NCI-H69 (cell line): ENCODE measurements at places on chromosomes 16 and 17.

DNA sequence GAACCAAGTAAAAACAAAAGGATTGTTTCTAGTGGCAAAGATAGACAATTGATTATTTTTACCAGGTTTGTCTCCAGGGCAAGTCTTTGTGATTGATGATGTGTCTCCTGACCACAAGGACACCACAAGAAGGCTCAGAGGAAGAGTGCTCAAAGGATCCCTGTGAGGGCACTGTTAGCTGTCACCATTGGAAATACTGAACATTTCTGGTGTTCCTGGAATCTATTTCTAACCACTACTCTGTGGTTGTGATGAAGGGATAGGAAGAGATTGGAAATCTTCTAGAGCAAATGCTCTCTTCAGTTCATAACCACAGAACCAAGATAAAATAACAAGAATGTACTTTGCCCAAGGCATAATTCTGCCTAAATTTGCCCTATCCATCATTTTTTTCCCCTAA is 15.3 kb downstream of the RNF43 start:
- DNase-seq, result no peak

GRCh38 chr16:57204675-57205074 is 18.5 kb downstream of the RSPRY1 start:
- no peak for DNase-seq

- DNase-seq, result no peak
These were observed 231.2 kb downstream of the FOXL1 start for GRCh38 chr16:86809458-86809955.

GRCh38 chr17:5581655-5582054 is 2.7 kb downstream of the NLRP1 start:
- peak; percentile 0 for DNase-seq

DNA sequence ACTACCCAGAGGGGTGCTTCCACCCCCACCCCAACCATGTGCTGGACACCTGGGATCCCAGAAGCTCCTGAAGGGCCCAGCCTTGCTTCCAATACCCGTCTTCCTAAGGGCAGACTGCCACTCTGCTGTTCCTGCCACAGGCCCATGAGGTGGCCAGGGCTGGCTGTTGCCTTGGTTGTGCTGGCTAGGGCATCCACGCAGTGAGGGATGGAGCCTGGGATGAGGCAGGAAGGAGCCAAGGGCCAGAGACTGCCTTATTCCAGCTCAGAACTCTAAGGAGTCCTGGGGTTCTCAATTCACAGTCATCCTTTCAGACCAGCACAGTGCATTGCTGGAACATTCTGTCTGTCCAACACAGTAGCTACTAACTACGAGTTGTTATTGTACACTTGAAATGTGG is 37.8 kb downstream of the BCO1 start:
- DNase-seq, result no peak

DNA sequence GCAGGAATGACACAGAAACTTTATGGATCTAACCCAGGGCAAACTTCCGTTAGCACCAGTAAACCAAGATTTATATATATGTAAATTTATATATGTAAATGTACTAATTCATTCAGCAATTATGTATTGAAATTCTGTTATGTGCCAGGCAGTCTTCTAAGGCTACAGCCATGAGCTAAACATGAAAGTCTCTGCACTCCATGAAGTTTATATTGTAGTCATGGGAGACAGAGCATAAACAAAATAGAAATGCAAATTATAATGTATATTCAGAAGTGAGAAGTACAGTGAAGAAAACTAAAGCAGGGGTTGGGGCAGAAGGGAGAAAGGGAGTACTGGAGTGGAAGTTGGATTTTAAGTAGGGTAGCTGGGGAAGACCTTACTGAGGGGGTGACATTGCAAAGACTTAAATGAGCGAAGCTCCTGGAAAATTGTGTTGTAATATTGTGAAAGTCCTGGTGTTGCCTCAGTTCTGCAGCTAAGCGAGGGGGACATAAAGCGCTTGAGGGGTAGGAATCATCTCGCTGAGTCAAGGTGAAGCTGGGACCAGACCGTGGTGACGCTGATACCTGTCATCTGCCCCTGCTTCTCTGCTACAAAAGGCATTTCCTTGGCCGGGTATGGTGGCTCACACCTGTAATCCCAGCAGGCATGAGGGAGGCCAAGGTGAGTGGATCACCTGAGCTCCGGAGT is 64.8 kb downstream of the YPEL2 start:
- no peak for DNase-seq

- peak; percentile 4 for DNase-seq
These were observed 128.2 kb upstream of the COX10 start for GRCh38 chr17:13940858-13941665.

DNA sequence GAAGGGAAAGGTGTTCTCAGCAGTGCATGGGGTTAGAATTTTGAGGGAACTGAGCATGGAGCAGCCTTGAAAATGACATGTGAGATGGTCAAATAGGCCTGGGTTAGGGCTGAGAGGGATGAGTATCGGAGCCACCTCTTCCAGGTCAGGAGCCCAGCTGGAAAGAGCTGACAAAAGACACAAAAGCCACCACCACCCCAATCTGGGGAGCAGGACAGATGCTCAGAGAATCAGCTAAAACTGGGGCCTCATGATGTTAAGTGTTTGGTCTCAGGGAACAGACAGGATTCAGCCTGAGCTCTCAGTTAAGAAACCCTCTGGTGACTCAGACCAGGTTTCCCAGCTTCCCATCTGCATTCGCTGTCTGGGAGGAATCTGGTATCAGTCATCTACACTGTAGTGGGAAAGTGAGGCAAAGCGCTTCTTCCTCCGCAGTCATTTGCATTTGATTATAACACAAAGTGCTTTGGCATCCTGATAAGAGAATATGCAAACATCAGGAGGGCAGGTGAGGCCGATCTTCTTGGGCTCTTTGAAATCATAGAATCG is 2.6 kb downstream of the WNT9B start:
- DNase-seq, result no peak

DNA sequence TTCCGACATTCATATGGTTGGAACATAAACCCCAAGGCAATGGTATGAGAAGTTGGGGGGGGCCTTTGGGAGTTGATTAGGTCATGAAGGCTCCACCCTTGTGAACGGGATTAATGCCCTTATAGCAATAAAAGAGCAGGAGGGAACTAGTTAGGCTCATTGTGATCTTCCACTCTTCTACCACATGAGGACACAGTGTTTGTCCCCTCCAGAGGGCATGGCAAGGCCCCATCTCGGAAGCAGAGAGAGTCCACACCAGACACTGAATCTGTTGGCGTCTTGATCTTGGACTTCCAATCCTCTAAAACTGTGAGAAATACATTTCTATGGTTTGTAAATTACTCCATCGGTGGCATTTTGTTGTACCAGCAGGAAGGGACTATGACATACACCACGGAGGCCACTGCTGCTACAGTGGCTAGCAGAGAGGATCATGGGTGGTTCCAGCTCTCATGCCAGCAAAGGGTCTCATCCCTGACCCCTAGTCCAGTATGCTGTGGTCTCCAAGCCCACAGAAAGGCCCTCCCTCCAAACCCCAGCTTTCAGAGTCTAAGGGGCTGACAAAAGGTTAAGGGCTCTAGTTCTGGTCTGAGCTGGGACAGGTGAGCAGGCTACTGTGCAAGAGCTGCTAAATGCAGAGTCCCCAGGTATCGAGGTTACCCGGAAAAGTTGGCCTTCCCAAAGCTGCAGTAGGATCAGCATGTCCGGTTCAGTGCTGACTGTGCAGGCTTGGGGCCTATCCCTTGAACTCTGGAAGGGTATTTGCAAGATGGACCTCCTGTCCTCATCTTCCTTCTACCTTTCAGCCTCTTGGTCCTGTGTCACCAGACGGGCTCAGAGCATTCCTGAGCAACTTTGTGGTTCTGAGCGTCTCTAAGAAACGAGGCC is 12.2 kb downstream of the CCR7 start:
- no peak for DNase-seq

- DNase-seq, result no peak
These were observed 221.4 kb upstream of the TBX2 start for GRCh38 chr17:61178284-61178683.

DNA sequence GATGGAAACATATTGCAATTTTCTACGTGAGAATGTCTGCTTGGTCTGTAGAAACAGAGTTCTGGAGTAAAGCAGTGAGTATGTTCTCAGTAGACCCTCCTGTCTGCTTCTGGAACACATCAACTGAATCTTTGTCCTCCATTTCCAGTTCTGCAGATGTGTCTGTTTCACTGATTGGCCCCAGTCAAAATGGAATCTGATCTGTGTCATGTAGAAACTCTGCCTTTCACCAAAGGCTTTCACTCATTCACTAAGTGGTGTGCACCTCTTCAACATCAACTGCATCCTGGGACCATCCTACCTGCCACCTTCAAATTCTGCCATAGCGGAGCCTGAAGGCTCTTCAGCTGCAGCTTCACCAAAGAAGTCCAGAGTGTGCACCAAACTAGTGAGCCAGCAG is 2.8 kb upstream of the ZNF267 start:
- no peak for DNase-seq

DNA sequence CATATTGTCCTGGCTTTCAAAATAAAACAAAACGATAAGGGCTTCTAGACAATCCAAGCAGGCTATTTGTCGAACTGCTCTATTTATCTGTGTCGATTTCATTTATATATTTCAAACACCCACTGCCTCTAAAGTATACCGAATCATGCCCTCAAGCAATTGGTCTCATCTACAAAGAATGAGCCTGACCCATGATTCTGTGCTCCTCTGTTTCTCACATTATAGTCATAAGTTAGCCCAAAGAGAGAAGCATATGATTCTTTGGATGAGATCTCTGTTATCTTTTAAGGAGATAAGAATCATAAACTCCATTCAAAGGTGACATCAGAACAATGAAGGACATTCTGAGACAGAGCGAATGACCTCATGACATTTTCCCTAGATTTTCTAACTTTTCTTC is 191.1 kb downstream of the MAP2K6 start:
- no peak for DNase-seq
